ENCODE measurements at places on chromosomes 2 and 18. TPM values are rescaled to one million over a fixed set of nuclear protein-coding genes. Genes with fewer than 3 reads are reported as not detected.

DNA sequence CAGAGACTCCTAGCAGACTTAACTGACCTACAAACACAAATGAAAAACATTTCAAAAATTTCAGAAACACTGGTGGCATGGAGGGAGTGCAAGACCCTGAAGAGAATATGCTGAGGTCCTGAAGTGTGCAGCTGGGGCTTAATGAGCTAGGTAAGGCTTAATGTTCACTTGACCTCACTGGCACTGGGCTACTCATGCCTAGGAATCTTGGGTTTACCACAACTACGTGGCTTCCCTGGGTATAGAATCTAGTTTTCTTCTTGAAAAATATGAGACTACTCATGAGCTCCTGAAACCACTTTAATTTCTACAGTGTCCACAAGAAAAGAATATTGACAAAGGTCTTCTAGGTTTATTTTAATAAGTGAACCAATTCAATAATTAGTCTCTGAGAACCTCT, 139.8 kb downstream of the HNMT start:
- no peak for DNase-seq

GRCh38 chr2:19682493-19682892, 219.3 kb downstream of the TTC32 start:
- no peak for DNase-seq

The AQP12B gene
- not detected for total RNA-seq

The DES gene
- total RNA-seq = not detected

The ITGB6 gene
- not detected for total RNA-seq

All from activated CD4-positive, alpha-beta memory T cell treated with anti-CD3 and anti-CD28 coated beads for 36 hours (primary cell).